Stimulated activated naive CD4-positive, alpha-beta T cell (primary cell): ENCODE measurements at places on chromosomes 6 and 20.

- no peak for DNase-seq
These were observed 71.5 kb upstream of the RIPOR2 start for GRCh38 chr6:25007269-25007699.

- no peak for DNase-seq
These were observed 53.3 kb downstream of the TNFRSF21 start for GRCh38 chr6:47256361-47256760.

GRCh38 chr6:158715330-158716311, 65.8 kb downstream of the SYTL3 start:
- DNase-seq: no peak

- no peak for DNase-seq
These were observed 19.8 kb downstream of the ERGIC3 start for GRCh38 chr20:35561671-35562070.

- DNase-seq: no peak
These were observed 152.3 kb upstream of the BEND6 start for GRCh38 chr6:56802584-56802983.

DNA sequence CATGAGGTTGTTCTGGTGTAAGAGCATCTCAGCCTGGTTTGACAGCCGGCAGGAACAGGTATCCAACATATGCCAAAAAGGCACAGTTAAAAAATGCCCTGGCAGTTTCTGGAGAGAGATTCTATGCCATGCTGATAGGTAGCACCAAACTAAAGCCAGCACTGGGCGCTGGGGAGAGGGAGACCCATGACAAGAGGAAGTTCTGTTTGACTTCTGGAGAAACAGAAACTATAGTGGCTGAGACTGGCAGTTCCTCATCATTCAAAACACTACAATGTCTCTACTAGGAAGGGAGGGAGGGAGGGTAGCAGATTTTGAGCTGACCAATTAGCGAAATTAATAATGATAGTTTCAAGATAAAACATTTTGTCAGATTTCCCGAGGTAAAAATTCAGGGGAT, 174.1 kb downstream of the ADAT2 start:
- DNase-seq: no peak

DNA sequence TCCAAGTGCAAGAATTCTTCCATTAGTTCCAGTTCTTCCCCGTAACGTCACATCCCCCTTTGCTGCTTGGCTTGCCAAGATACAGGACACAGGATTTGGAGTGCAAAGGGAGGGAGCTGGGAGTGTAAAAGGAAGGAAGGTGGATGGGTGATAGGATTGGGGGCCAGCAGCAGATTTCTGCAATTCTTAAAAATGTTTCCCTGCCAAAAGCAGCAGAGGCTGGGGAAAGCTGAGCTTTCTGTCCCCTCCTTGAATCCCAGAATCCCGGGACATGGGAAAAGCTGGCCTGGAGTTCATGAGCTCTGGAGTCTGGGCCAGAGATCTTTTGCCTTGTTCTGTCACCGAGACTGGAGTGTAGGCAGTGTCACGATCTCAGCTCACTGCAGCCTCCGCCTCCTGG, 60.0 kb upstream of the EPB41L1 start:
- DNase-seq: no peak

DNA sequence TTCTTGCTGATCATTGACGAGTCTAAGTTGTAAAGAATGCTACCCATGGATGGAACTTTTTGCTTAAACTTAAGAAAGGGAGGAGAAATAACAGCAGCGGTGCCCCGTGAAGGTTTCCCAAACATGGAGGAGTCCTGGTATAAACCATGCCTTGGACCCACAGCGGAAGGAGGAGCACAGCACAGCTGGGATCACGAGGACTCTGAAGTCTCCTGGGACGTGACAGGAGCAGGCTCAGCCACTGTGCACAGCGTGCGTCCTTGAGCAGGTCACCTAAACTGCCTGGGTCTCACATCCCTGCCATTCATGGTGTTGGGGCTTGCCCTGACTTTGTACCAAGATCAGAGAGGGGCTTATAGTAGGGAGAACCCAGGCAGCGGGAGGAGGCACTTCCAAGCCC, 56.1 kb upstream of the UNC93A start:
- no peak for DNase-seq

DNA sequence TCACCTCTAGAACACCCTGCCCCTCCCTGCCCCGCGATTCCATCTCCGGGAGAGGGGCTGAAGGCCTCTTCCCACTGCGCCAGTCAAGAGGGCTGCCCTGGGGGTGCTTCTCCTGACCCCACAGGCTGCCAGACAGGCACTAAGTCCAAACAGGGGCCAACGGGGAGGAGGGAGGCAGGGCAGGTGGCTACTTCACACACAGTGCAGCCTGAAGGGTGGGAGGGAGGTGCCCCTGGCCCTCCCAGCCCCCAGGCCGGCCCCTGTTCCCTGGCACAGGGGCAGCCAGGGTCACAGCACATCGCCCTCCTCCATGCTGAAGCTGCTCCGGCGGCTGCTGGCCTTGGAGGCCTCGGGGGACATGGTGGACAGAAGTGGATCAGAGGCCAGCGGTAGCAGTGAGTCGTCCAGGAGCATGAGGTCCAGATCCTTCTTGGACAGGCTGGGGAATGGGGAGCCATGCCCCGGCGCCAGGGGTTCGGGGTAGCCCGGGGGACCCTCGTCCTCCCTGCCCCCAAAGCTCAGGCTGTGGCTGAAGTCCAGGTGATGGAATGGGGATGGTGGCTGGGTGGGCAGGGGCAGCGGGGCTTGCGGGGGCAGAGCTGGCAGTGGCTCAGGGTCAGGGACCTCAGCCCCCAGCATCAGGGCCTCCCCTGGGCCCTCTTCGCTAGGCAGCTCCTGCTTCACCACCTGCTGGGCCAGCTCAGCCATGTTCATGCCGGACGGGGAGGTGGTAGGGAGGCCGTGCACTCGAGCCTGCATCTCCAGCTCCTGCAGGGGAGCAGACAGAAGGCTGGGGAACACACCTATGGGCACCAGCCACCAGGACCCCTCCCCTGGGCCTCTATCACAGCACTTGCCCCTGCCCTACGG, 46.3 kb downstream of the MDFI start:
- no peak for DNase-seq

GRCh38 chr6:29376003-29376402, 912 bp upstream of the OR12D3 start:
- DNase-seq: no peak

- DNase-seq: no peak
These were observed 257.2 kb upstream of the EPHA7 start for GRCh38 chr6:93676581-93676980.

DNA sequence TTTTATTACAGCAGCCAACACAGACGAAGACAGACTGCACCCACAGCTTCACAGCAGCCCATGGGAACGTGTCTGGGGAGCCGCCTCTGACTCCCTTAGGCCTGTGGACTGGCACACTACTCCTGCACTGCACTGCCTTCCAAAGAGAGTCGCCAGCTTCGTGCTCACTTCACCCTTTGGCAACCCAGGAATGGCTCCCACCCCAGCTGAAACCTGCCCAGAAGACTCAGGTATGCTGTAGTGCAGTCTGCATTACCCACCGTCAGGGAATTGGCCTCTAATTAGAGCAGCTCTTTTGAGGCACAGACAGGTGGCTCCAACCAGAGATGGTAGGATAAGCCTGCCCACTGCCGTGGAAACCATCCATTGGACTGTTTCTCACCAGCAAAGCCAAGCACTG, 39.9 kb upstream of the FRMD1 start:
- no peak for DNase-seq
